Peyer's patch (tissue), 4 donors: ENCODE measurements at places on chromosomes 12 and 14.

DNA sequence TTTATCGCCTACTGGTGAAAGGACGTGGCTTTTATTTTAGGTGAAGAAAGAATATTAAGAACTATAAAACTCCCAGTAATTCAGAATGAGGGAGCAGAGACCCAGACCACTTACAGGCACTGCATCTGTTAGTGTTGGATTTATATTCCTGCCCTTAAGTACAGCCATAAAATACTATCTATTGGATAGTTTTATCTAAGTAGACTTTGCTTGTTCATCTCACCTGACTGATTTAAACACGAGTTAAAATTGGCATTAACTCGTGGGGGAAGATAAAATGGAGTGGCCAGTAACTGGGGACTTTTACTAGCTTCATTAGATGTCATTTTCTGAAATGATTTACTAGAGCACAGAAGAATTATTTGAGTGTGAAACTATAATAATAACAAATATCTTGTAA, 1377.5 kb upstream of the TMEM132C start:
- no peak for DNase-seq

- DNase-seq, result no peak
Observed at GRCh38 chr14:98633380-98633779, 638.6 kb downstream of the BCL11B start.

DNA sequence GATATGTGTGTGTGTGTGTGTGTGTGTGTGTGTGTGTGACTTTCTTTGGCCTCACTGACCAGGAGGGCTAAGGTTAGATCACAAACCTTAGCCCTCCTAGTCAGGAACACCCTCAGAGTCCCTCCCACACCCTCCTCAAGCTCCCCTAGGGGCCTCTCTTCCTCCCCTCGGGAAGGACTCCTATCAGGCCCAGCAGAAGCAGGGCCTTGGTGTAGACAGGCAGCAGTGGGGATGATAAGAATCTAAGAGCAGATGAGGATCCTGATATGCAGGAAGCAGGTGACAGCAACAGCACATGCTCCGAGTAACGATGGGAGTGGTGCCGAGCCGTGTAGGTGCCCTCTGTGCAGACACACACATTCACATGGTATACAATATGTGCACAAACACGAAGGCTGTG, 20.7 kb downstream of the PLEK2 start:
- DNase-seq, result no peak

DNA sequence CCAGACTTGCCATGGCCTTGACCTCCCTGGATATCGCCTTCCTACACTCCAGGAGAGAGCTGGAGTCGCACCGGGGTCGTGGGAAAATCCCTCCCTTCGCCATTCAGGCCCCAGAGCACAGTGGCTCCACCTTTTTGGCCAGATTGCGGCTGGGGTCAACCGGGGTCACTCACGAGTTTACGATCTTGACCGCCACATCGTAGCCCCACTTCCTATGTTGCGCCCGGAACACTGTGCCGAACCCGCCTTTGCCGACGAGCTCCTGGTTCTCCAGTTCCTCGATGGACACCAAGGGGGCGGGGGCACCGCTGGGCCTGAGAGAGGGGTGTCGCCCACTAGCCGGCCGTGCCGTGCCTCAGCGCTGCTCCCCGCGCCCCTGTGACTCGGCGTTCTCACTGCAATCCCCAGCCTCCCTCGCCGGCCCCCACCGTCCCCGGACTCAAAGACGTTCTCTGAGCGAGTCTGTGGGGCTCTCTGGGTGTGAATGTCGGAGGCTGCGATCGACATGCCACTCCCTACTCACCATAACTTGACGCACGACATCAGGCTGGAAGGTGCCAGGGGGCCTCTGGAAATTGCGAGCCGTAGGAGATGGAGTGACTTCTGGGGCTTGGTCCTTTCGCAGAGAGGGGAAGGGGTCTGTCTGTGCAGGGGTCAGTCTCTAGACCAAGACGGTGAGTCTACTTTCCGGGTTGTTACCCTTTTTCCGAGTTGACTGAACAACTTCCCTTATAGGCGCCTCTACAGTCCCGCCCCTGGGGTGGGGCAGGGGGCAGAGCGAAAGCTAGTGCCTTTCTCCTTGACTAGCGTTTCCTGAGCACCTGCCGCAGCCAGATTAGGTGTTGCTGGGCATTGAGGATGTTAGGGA, at the start of gene RIPK3:
Gene RIPK3 (minus strand): TSS at position 708 of the 868 bp plus-strand sequence. CDS start 165 bp downstream, at position 543.
- DNase-seq, result peak; percentile 93

GRCh38 chr12:55930771-55931316, at the start of gene DGKA:
Gene DGKA (plus strand): TSS chr12:55931162. CDS start chr12:55936504, 5,342 bp downstream.
- DNase-seq, result peak; percentile 87

GRCh38 chr12:79326222-79326621, 364.5 kb downstream of the PAWR start:
- DNase-seq, result no peak

- no peak for DNase-seq
Observed at GRCh38 chr12:80692114-80692513, 15.3 kb upstream of the MYF6 start.

DNA sequence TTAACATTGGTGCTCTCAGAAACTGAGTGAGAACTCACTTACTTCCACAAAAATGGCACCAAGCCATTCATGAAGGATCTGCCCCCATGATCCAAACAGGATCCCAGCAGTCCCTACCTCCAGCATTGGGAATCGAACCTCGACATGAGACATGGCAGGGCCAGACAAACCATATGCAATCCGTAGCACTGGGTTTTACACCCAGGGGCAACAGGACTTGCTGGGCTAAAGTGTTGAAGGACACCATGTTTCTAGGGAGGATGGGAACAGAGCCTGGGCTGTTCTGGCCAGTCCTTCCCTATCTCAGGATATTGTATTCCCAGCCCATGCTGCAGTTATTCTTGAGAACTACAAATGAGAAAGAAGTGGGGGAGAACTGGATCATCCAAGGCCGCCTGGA, 36.6 kb downstream of the SERPINA3 start:
- DNase-seq, result no peak

- DNase-seq, result peak; percentile 89
Observed at GRCh38 chr14:20460458-20461224, 593 bp downstream of the PIP4P1 start.

DNA sequence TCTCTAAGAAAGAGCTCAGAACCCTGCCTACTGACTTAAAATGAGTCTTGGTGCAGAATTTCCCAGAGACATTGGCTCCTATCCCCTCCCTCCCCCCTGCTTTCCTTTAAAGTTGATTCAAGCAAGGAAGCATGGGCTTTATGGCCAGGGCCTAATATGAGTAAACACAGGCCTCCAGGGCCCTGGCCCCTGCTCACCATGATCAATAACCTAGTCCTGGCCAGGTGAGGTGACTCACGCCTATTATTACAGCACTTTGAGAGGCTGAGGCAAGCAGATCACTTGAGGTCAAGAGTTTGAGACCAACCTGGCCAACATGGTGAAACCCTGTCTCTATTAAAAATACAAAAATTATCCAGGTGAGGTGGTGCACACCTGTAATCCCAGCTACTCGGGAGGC, 165.1 kb upstream of the TMCC3 start:
- no peak for DNase-seq

DNA sequence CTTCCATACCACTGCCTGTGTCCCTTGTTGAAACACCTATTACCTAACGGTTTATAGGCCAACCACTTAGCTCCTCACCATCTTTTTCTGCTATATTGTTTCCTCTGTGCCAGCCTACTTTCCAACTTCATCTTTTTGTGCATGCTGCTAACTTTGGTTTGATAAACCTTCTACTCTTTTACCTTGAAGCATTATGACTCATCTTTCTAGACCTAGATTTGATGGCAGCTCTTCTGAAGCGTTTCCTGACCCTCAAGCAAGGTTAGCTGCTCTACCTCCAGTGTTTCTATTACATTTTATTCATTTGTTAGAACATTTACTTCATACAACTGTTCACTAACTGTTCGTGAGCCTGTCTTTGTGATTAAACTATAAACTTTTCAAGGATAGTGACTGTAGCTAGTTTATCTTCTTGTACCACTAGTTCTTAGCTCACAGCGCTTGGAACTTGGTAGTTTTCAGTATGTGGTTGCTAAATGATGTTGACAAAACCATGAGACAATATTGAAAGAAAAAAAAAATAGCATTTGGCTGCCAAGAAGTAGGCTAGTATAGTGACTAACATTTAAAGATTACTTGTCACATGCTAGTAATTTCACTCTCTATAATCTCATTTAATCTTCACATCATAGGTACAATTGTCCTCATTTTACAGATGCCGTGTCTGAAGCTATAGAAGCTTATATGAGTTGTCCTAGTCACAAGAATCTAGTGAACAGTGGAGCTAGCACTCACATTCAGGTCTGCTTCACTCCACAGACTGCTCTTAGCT, 79.5 kb downstream of the APAF1 start:
- no peak for DNase-seq

DNA sequence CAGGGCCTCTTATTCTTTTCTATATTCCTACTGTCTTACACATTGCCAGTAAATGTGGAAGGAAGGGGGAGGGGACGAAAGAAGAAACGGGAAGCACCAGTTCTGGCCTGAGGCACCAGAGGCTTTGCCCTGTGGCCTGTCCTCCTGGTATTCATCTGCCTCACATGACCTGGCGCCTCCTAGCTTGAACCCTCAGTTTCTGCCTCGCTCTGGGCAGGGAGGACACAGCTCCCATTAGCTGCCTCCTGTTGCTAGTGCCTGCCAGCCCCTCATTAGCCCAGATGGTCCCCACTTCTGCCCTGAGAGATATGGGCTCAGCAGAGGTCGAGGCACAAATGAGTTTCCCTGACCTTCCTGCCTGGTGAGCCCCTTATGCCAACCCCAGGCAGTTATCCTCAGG, 3.0 kb upstream of the PLEKHG6 start:
- no peak for DNase-seq

GRCh38 chr14:102998393-102998792, 59.0 kb downstream of the CDC42BPB start:
- DNase-seq, result no peak

GRCh38 chr14:104558231-104559027, 21.1 kb upstream of the C14orf180 start:
- DNase-seq, result no peak

- DNase-seq, result no peak
Observed at GRCh38 chr12:46379352-46379751, 6.8 kb upstream of the SLC38A2 start.

DNA sequence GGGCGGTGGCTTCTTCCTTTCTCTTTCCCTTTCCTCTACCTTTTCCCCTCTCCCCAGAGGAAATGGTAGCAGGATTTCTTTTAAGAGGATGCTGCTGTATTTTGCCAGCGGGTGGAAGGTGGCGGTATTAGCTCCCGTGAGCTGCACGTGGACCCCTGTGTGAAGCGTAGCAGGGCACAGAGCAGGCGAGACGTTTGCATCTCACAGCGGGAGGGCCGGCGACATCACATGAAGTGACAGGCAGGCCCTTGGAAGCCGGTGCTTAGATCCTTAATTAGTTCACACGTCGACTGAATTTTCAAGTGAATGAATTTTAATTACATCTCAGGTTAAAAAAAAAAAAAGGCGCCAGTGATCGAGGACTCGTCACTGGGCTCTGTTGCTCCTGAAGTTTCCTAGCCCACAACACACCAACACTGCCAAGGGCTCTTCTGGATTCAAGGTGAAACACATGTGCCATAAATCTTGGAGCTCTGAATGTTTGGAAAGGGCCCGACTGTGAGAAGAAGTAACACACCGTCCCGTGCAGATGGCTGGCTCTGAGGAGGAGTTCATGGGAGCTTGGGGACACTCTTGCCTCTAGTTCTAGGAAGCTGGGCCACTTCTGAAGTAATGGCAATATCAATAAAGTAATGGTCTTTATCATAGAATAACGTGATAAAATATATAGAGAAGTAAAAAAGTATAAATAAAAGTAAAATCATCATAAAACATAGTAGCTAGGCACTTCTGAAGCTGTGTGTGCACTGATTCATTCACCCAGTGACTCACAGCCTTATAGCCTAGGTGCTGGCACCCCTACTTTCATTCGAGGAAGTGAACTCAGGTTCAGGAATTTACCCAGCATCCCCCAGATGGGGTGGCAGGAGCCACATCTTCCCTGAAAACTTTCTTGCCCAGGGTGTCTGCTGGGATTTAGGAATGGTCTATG, 75.3 kb downstream of the AACS start:
- DNase-seq, result no peak

- no peak for DNase-seq
Observed at GRCh38 chr12:104756901-104757300, 201.2 kb downstream of the SLC41A2 start.

DNA sequence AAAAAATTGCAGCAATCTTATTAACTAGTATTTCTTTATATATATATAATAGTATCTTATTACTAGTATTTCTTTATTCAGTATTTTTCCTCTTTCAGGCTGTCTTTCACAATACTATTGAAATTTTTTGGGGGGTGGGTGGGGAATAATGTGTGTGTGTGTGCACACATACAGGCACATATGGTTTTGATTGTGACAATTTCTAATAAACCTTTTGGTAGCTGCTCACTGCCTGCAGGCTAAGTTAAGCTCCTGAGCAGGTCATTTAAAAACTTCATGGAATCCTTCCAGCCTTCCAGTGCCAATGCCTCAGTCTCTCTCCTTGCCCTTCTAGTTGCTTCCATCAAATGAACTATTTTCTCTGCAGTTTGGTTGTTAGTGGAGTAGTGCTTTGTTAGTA, 490.1 kb downstream of the PCNX1 start:
- DNase-seq, result no peak

- DNase-seq, result no peak
Observed at GRCh38 chr12:70106347-70106746, 136.9 kb upstream of the CNOT2 start.

GRCh38 chr12:24488091-24488596, 460.8 kb downstream of the BCAT1 start:
- DNase-seq, result no peak
